ENCODE measurements at places on chromosomes 11 and 22.

- DNase-seq: no peak
Measured at GRCh38 chr11:87954476-87954875, 220.8 kb downstream of the RAB38 start.

DNA sequence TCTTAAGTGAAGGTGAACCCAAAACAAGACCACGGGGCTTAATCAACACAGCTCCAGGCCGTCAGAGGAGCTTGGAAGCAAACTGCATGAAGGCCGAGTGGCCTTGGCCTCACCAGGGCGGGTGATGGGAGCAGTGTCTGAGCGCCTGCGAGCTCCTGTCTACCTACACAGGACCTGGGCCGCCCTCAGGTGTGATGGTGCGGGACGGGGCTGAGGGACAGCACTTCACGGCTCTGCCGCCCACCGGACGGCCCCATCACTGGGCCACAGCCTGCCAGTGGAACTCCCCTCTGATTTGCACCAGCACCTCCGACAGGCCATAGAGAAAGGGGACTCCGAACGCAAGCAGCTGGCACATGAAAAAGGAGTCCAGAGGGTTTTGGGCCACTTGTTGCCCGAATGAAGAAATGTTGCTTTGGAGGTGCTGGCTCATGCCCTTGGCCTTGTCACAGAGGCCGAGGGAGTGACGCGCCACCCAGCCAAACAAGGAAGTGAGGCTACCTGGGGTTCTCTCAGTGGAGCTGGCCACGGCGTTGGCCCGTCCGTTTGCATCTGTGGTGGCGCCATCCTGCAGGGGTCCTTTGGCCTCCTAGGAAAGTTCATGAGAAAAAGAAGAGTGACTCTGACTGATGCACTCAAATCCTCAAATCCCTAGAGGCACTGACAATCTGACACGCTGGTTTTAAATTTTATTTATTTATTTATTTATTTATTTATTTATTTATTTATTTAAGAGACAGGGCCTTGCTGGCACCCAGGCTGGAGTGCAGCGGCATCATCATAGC, 90.3 kb upstream of the BID start:
- DNase-seq: no peak

DNA sequence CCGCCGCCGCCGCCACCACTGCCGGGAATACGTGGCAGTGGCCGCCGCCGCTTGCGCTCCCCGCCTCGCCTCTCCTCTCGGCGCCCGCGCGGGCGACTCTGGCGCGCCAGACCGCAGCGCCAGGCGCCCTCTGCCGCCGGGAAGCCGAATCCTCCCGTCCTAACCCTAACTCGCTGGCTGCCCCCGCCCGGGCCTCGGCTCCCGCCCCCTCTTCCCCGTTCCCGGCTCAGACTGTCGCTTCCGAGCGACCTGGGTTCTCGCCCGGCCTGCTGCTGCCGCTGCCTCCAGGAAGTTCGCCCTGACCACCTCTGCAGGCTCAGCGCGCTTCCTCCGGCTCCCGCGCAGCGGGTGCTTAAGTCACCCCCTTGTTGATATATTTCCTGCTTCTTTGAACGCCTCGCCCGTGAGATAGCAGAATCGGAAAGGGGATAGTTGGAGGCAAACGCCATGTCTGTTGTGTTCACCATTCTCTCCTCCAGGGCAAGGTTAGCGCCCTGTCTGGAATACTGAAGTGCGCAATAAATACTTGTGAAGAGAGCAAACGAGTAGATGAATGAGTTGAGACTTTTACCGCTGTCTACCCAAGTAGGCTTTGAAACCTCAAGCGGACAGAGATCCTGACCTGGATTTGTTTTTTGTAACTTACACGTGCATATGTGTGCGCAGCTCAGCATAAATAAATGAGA, at the start of gene SMCO4:
Gene SMCO4 (minus strand): TSS at position 100 of the 686 bp plus-strand sequence. CDS start 64,202 bp downstream, outside the sequence.
- peak; percentile 54 for DNase-seq

DNA sequence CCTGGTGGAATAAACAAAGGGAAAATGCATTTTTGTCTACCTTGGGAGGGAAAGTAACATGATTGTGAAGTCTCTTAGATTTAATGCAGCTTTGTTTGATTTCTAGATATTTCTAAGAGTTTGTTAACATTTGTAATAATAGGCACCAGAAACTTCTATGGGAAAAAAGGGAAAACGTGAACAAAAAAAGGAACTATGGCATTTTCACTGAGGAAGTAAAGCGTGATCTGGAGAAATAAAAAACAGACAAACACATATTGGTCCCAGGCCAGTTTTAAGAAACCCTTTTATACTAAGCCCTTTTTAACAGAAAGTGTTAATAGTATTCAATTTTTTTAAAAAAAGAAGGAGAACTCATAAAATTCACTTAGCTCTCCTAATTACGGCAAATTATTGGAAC, 6.9 kb upstream of the MS4A7 start:
- no peak for DNase-seq

DNA sequence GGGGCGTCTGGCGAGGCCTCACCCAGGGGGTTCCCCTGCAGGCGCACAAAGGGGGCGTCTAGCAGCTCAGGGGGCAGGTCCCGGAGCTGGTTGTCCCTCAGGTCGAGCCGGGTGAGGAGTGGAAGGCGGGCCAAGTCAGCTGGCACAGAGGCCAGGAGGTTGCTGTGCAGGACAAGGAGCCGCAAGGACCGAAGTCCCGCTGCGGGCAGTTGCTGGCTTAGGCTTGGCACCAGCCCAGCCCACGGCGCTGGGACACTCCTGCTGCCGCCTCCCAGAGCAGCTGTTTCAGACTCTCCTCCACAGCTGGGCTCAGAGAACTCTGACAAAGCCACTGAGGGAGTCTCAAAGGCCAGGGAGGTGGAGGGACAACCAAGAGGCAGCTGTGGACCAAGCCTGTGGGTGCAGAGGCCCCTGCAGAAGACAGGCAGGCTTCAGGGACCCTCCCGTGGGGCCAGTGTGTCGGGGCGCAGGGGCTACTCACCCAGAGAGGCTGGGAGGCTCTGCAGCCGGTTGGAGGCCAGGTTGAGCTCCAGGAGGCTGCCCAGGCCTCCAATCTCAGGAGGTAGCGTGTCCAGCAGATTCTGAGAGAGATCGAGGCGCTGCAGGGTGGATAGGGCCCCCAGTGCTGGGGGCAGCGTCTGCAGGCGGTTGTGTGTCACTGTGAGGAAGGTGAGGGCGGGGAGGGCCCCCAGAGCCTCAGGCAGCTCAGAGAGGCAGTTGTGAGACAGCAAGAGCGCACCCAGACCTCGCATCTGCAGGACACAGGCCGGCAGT, 2.2 kb downstream of the PIDD1 start:
- no peak for DNase-seq

GRCh38 chr11:65871811-65872548, 620 bp downstream of the EFEMP2 start:
- no peak for DNase-seq

DNA sequence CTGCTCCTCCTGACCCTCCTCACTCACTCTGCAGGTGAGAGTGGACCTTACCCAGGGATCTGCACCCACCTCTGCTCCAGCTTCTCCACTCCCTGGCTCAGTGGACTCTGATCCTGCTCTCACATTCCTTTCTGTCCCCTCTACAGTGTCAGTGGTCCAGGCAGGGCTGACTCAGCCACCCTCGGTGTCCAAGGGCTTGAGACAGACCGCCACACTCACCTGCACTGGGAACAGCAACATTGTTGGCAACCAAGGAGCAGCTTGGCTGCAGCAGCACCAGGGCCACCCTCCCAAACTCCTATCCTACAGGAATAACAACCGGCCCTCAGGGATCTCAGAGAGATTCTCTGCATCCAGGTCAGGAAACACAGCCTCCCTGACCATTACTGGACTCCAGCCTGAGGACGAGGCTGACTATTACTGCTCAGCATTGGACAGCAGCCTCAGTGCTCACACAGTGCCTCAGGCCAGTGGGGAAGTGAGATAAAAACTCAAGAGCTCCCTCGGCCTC, 29.7 kb upstream of the VPREB1 start:
- no peak for DNase-seq

DNA sequence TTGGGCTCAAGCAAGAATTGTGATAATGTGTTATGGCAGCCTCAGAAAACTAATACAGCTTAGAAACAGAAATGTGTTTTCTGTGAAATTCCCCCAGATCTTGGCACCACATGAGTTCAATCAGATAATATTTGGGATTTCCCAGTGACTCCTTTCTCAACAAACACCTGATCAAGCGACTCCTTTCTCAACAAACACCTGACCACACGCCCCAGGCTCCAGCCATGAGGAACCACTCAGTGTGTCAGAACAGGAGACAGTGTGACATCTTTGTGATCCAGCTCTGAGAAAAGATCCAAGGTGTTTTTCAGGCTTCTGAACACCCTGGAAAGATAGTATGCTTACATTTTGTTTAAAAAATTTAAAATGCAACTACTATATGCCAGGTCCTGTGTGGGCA, 1.9 kb upstream of the UVRAG start:
- DNase-seq: no peak

DNA sequence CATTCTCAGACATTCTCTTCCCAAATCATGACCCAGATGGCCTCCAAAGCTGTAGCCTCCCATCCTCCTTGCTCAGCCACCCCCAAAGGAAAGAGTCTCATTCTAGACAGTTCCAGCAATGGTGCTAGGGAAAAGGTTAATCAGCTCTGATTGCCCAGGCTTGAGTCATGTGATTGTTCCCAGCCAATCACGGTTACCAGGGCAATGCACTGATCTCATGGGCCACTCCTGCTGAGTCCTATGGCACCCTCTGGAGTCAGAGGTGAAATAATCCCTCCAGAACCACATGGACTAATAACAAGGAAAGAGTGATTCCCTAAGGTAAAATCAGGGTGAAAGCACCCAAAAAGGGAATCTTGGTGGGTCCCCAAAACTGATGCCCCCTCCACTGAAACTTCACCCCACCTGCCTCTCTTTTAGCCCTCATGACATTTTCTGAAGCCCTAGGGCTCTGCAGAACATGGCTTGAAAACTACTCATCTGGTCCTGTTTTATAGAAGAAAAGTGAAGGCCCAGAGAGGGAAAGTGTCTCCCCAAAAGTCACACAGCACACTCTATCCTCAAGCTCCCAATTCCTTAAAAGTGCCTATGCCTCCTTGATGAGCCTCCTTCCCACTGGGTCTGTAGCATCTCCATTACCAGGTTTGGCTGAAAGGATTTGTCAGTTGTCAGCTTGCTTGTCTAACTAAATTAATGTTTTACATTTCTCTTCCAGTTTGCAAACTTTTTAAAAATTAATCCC, 203.7 kb downstream of the MN1 start:
- no peak for DNase-seq

GRCh38 chr22:27642104-27642800, 159.3 kb downstream of the MN1 start:
- no peak for DNase-seq

GRCh38 chr11:130144861-130145281, 14.7 kb upstream of the ST14 start:
- no peak for DNase-seq

DNA sequence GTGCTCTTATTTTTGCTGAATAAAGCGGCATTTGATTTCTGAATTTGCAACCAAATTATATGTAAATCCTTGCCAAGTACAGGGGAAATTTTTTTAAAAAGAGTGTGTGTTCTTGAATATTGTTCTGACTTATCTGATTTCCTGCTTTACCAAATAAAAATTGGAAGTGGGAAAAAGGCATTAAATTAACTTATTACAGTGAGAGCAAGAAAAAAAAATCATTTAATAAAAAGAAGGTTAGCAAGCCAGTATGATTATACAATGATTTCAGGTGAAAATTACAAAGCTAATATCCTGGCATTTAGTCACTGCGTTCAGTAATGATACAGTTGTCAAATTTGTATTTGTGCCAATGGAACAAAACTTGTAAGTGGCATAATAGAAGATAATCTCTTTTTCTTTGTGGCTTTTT, 82.1 kb upstream of the PPARA start:
- no peak for DNase-seq

DNA sequence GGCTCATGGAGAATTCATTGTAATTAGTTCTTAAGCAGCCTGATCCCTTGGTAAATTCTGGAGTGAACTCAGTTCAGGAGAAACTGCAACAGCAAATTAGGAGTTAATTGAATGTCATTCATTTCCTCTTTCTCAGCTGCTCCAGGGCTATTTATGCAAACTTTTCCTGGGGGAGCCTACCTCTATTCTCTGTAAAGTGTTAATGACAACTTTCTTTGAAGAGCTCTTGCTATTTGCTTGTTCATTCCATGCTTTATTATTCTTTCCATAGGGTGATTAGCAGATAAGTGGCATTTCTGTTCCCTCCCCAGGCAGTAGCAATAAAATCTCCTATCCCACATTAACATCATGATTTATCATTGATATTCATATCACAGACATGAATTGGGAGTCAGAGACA, 267.6 kb upstream of the DDI1 start:
- DNase-seq: no peak

DNA sequence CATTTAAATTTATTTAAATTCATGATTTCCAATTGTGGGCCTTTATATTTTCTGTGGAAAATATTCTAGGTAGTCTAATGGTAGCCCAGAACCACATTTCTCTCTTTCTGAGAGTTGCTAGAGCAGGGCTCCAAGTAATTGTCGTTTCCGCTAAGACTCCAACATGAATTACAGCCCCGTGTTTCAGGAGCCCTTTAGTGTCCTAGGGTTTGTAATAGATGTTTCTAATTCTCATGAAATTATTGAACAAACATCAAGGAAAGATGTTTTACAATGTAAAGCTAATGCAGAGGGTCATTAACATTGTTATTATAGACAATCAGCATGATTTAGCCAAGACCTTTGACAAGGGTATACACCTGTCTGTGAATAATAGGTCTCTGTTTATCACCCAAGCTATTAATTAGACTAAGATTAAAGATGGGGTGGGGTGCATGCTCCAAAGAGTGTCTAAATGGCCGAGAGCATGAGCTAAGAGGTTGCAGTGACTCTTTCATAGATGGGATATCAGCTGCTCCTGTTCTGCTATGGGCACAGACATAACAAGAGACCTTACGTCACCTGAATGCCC, 81.8 kb upstream of the NTM start:
- DNase-seq: no peak

DNA sequence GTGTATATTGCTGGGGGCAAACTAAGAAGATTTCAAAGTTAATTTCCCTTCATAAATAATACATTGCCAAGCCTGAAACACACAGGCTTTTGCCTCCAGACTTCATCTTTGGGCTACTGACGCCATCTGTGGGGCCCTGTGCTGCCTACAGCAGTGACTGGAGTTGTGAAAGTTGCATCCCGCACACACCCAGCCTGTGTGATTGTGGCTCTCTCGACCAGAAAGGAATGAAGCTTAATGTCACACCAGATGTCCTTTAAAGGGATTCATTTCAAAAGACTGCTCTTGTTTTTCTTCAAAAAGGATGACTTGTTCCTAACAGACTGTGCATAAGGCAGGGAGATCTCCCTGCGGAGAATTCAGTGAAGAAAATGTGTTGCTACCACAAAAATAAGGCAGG, 210.5 kb downstream of the FAM181B start:
- DNase-seq: no peak

DNA sequence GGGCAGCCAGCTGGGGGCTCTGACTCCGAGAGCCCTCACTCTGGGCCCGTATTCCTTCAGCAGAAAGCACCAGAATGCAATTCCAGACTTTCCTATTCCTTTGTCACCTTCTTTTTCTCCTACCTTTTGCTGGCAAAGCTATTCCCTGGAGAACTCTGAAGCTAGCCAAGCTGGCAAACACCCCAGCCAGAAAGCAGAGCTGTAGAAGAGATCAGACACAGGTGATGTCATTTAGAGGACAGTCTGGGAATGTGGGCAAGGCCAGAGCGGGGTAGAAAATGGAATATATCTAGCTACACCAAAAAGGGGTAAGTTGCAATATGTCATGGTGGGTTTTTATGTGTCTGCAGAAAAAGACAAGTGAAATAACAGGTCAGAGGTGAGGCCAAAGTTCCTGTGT, 205.1 kb downstream of the NXPE2 start:
- DNase-seq: no peak

All from fibroblast of skin of left quadriceps (primary cell).